ENCODE measurements at places on chromosomes 16 and 17. TPM values are rescaled to one million over a fixed set of nuclear protein-coding genes. Genes with fewer than 3 reads are reported as not detected.

- DNase-seq = no peak
Observed at GRCh38 chr17:72697602-72698146, 394.8 kb downstream of the SLC39A11 start.

GRCh38 chr17:19312406-19312805 lies 50.1 kb downstream of the B9D1 start:
- no peak for DNase-seq

GRCh38 chr17:8753976-8754440 lies 4.3 kb downstream of the SPDYE4 start:
- no peak for DNase-seq

DNA sequence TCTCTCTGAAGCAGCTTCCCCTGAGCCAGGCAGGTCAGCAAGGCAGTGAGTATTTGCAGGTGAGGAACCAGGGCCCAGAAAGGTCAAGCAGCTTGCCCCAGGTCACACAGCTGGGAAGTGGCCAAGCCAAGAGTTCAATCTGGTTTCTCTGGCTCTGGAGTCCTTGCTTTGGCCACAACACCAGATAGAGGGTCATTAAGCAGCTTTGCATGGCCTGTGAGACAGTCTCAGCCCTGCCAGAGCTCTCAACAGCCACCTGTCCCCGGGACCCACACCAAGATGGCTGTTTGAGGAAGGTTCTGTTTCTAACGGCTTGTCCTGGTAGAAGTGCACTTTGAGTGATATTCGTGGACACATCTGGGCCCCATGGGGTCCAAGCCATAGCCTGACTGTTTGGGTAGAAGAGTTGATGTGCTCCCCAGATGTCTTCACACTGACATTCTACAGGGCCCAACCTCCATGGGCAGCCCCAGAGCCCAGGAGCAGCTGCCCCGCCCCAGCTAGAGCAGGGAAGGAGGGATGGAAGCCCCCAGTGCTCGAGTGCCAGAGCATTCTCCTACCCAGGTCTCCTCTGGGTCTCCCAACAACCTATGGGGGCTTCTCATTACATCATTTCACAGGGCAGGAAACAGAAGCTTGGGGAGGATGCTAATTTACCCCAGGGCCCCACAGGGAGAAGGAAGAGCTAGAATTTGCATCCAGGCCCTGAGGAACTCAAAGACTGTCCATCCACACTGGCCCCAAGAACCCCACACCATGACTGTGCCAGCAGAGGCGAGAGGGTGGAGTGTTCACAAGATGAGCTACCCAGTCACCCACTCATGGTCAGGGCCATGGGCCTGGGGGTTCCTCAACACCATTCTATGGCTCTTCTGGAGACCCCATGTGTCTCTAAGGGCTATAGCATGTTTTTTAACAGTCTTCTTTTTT lies 107.3 kb upstream of the CDH5 start:
- DNase-seq = no peak

DNA sequence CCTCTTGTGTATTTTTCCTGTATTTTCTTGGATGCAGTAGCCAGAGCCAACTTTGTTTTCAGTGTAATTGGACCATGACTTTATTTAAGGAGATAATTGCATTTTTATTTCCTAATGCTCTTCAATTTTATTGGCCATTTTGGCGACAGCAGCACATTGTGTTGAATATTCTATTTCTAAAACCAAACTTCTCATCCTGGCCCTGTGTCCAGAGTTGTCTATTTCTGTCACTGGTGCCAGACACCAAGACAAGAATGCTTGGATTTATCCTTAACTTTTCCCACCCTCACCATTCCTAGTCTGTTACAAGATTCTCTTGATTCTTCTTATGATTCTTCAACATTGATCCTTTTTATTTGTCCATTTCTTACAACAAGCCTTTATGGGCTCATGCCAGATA lies 37.1 kb downstream of the ARHGAP44 start:
- no peak for DNase-seq

DNA sequence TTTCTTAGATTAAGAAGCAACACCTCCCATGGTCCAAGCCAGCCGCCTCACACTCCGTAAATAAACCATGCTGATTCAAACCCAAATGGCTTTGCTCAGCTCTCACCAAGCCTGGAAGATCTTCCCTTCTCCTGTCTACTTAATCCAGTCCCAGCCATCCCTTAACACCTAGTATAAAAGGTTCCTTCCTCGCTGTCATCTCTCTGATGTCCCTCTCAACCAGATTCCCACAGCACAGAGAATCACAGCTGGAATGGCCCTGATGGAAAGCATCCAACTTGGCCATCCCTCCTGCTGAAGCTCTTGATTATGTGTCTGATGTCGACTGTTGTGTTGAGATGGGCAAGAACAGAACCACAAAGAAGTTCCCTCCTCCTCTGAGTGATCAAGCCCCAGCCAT lies 50.6 kb upstream of the ADCY9 start:
- DNase-seq = no peak

DNA sequence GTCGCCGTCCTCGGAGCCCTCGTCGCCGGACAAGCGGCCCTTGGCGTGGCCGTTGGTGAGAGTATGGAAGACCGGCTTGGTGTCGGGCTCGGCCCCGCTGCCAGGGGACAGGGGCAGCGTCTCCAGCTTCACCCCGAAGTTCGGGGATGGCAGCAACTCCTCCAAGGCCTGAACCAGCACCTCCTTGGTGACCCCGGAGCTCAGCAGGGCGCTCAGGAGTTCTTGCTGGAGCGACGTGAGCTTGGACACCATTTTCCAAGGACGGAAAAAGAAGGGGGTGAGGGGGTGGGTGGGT lies 279 bp downstream of the HNF1B start:
- DNase-seq = no peak

DNA sequence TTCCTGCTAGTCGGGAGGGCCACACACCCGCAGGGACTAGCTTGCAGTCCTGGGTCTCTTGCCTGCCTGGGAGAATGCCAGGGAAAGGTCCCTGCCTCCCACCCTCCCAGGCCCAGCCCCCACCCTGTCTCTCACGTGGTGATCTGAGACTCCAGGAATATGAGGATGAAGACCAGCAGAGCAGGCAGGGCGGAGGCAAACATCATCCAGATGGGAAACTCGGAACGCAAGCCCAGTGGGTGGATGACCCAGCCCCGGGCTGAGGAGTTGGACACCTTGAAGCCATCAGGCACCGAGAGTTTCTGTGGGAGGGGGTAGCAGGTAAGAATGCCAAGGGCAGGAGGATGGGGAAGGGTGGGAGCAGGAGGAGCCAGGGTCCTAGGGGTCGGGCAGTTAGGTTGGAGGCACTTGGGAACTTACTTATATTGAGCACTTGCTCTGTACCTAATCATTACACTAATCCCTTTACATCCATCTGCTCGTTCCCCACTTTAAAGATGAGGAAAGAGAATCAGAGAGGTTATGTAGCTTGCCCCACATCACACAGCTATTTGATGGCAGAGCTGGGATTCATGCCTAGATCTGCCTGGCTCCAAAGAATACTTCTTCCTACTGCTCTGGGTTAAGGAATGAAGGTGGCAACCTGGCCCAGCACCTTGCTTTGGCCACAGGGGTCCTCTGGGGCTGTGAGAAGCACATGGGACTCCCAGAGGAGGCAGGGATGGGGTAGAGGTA lies 13.4 kb downstream of the SLC4A1 start:
- DNase-seq = no peak

- no peak for DNase-seq
Observed at GRCh38 chr17:77343031-77343800, 202.4 kb downstream of the SEC14L1 start.

GRCh38 chr17:18107971-18108370 lies 585 bp upstream of the MYO15A start:
- no peak for DNase-seq

DNA sequence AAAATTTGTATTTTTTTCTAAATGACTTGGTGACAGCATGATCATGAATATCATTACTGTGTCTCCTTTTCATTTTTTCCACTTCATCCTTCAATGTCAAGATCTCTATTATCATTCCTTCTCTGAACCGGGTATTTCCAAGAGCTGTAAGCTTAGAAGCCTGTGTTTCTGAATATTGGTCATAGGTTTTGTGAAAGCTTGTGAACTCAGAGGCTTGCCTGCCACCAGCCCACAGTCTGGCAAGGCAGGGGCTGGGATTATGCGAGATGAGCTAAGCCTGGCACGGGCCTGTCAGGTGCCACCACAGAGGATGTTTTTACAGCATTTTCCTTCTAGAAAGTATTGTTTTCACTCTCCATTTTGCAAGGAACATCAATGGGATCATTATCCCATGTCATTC lies 92.8 kb downstream of the MYH10 start:
- DNase-seq = no peak

Gene STAT5B
- polyA plus RNA-seq = 20.4 TPM

Gene MAF
- 47.1 TPM for polyA plus RNA-seq

Gene NOMO2
- polyA plus RNA-seq = 157 TPM

Gene UTS2R
- polyA plus RNA-seq = not detected

Gene FOXJ1
- polyA plus RNA-seq = 3.4 TPM

All from kidney (tissue), 22 donors.